ENCODE measurements at places on chromosomes 3 and 15. TPM values are rescaled to one million over a fixed set of nuclear protein-coding genes. Genes with fewer than 3 reads are reported as not detected.

DNA sequence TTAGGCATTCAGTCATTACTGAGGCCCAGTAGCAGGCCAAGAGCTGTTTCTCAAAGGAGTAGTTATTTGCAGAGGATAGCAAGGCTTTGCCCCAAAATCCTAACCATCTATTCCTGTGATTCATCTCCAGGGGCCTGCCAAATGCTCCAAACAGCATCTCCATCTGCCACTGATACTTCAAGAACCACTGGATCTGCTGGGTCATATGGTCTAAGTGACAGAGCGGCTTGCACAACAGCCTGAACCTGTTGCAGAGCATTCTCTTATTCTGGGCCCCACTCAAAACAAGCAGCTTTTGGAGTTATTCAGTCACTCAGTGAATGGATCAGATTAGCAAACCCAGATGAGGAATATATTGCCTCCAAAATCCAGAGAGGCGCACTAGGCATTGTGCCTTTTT is 68.8 kb upstream of the ALDH1A3 start:
- DNase-seq: no peak
- H3K36me3 ChIP-seq: no peaks in the 10 kb centered on the region
- H3K27me3 ChIP-seq: no peaks in the 10 kb centered on the region
- H3K4me1 ChIP-seq: no peaks in the 10 kb centered on the region

GRCh38 chr3:24818055-24818454 is 323.4 kb upstream of the THRB start:
- H3K27ac ChIP-seq: no peak overlapping the region
- H3K4me1 ChIP-seq: no peaks in the 10 kb centered on the region
- no peak for DNase-seq
- no peaks in the 10 kb centered on the region for H3K27me3 ChIP-seq

GRCh38 chr3:123085932-123086627 is 19.3 kb downstream of the PDIA5 start:
- H3K4me1 ChIP-seq: peaks cover 70% of the 10 kb centered on the region
- no peaks in the 10 kb centered on the region for H3K27me3 ChIP-seq
- no peak overlapping the region for H3K27ac ChIP-seq
- no peak for DNase-seq
- no peak overlapping the region for H3K4me3 ChIP-seq

DNA sequence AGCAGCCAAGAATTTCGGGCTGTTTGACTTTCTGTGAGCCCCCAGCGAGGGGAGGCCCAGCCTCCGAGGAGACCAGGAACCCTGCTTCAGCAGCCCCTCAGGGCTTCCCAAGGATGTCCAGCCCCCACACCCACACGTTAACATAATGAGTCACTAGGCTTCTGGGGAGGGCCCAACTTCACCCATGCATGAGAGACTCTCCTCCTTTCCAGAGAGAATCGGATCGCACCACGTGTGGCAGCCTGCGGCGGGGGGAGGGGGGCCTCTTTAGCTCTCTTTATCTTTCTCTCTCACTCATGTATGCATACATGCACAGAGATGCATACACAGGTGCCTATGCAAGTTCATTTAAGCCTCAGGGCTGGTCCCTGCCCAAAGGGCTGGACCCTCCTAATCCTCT is 3.1 kb upstream of the AP2M1 start:
- no peak overlapping the region for H3K4me3 ChIP-seq
- DNase-seq: no peak
- H3K4me1 ChIP-seq: peaks cover 37% of the 10 kb centered on the region
- H3K36me3 ChIP-seq: peaks cover 63% of the 10 kb centered on the region
- H3K27me3 ChIP-seq: no peaks in the 10 kb centered on the region
- no peak overlapping the region for H3K27ac ChIP-seq

- H3K4me1 ChIP-seq: peaks cover 45% of the 10 kb centered on the region
- no peak overlapping the region for H3K4me3 ChIP-seq
- no peaks in the 10 kb centered on the region for H3K27me3 ChIP-seq
- DNase-seq: no peak
These were observed 34.9 kb downstream of the NXPE3 start for GRCh38 chr3:101813817-101814440.

The SOX2 gene
- 0.16 TPM for total RNA-seq

The CLEC3B gene
- 80.8 TPM for total RNA-seq

The ABCF3 gene
- total RNA-seq: 70.2 TPM

The GUCA1C gene
- total RNA-seq: 5.8 TPM

The RARRES1 gene
- total RNA-seq: 8.4 TPM

The SERPINI1 gene
- total RNA-seq: 10.6 TPM

Measured in left ventricle myocardium inferior (tissue), 1 donor.